ENCODE measurements at places on chromosomes 3 and 15.

DNA sequence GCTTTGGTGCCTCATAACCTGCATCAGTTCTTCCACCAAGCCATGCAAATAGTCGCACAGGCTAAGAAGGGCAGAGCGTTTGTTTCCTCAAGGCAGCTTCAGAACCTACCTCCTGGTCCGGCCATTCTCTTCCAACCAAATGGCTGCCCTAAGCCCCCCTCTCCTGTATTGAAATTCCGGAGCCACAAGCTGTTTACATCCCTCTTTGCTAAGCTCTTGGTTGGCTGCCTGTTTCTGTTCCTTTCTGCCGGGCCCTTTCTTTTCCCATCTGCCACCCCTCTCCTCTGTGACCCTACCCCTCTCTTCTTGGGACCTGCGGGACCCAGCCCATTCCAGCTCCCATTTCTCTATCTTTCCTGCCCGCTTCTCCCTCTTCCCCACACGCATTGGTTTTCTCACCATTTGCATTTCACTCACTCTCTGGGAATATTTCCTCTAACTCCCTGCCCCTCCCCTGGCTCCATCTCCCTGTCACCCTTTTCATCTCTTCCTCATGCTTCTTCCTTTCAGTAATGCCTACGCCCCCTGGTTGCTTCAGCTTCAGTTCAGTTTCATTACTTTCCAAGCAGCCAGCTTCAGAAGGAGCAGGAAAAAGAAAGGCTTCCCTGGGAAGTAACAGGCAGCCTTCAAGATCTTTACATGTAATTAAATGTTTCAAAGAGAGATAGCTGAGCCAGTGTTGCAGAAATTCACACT is 113.5 kb downstream of the RAB11A start:
- no peak for DNase-seq

DNA sequence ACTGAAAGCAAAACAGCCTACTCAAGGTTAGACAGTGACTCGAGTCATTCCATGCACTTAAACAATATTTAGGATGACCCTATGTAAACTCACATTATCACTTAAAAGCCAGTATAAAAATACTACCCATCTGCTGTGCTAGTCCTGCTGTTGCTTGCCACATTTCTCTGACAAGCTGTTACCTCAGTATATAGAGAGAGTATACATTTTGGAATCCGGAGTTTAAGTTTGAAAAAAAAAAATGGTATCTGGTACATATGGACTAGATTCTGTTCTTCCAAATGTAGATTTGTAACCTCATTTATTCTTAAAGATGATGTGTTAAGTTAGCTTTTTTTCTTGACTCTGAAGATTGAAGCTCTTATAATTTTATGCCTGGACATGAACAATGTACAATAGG is 503.8 kb upstream of the TPRG1 start:
- DNase-seq, result no peak

GRCh38 chr3:120245386-120245785 is 39.6 kb downstream of the GPR156 start:
- DNase-seq, result no peak

- no peak for DNase-seq
These were observed 24.3 kb downstream of the IRAK2 start for GRCh38 chr3:10188804-10189556.

- no peak for DNase-seq
These were observed 166.6 kb downstream of the TPRG1 start for GRCh38 chr3:189338366-189338765.

GRCh38 chr3:53544357-53544756 is 49.9 kb downstream of the CACNA1D start:
- no peak for DNase-seq

- DNase-seq, result no peak
These were observed 673.7 kb upstream of the CCDC54 start for GRCh38 chr3:106703524-106703923.

GRCh38 chr3:64120876-64121275 is 97.6 kb upstream of the PSMD6 start:
- DNase-seq, result no peak

- no peak for DNase-seq
These were observed 115.2 kb downstream of the ANO10 start for GRCh38 chr3:43506644-43507043.

- no peak for DNase-seq
These were observed 5.2 kb upstream of the CPLX3 start for GRCh38 chr15:74821091-74821789.

- DNase-seq, result peak; percentile 71
These were observed at the start of gene LPP for GRCh38 chr3:188154014-188154808. Gene LPP, plus strand, starts transcription at chr3:188154157. Its CDS starts 251,964 bp downstream, at chr3:188406121.

DNA sequence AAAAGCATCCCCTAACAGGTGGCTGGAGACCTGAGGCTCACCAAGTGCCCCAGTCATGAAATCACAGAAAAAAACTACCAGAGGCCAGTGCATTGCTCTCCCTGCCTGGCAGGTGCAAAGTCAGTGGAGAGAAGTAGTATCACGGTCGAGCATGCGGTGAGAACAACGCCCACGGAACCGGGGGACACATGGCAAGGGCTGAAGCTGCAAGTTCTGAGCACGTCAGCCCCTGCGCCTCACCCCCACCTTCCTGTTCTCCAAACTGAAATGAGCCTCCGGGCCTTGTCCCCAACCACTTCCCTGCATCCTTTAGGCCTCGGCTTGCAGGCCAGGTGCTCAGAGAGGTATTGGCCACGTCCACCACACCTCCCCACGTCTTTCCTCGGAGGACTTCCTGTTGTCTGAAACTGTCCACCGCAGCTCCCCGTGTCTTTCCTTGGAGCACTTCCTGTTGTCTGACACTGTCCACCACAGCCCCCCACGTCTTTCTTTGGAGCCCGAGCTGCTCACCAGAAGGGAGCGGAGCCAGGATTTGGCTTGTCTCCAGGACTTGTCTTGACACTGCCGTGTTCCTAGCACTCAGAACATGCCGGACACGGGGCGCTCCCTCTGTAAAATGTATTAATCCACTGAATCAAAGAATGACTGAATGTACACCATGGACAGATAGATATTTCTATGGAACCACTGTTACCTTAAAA is 43.9 kb downstream of the NSMCE3 start:
- DNase-seq, result no peak

GRCh38 chr15:85073556-85074194 is 92.0 kb downstream of the PDE8A start:
- DNase-seq, result peak; percentile 1

DNA sequence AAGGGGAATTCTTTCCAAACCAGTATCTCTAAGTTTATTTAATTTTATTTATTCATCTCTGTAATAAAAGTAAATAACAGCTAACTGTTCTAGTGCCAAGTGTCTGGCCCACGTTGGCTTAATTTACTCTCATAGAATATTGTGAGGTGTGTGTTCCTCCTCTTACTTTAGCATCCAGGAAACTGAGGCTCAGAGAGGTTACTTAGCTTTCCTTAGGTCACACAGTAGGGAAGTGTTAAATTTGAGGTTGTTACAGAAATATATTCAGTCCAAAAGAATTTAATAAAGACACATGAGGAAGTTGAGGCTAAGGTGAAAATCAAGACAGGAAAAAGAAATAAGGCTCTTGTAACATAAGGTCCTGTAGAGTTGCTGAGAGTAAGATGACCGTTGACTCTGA is 84.4 kb upstream of the MRPS22 start:
- DNase-seq, result no peak

DNA sequence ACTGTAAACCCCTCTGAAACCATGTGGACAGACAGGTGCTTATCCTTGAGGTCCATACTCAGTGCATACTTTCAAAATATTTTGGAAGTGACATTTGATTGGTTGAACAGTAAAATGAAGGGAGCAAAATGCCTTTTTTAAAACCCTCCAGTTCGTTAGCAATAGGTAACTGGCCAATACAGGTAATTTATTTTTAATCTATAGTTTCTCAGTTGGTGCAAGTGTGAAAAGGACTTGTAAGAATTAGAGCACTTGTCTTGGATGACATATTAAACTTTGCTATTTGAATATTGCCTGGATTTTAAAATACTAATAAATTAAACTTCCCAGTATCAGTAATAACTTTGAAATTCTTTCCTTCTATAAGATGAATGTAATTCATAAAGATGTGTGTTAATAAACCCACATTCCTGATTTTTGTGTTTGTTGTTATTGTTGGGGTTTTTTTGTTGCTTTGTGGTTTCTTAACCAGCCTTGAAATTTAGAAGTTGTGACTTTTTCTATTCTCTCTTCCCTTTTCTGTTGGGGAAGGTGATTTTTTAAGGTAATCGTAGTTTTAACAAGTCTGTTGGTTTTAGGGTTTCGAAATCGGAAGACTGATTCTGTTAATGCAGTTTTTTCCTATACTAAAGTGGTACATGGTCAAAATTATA is 90.0 kb downstream of the STT3B start:
- no peak for DNase-seq

- no peak for DNase-seq
These were observed 81.2 kb upstream of the GOLGA8J start for GRCh38 chr15:30001602-30002001.

GRCh38 chr15:46296797-46297196 is 662.0 kb downstream of the SQOR start:
- no peak for DNase-seq

DNA sequence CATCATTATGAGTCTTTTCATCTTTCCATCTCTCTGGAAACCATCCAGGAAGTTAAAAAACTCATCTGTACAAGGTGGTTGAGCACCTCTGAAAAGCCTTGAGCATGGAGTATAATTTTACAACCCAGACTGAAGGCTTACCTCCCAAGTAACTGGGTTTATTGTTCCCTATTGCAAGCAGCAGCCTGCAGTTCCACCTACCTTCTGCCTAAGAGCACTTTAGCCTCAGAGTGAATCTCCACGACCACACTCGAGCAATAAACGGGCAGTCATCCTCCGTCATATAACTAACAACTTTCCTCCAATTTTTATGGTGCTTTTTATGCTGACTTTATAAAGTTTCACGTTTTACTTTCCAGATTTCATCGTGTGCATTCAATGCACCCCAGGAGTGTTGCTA is 32.8 kb downstream of the OSBPL10 start:
- no peak for DNase-seq

- no peak for DNase-seq
These were observed 37.6 kb upstream of the RGMA start for GRCh38 chr15:93126599-93126998.

DNA sequence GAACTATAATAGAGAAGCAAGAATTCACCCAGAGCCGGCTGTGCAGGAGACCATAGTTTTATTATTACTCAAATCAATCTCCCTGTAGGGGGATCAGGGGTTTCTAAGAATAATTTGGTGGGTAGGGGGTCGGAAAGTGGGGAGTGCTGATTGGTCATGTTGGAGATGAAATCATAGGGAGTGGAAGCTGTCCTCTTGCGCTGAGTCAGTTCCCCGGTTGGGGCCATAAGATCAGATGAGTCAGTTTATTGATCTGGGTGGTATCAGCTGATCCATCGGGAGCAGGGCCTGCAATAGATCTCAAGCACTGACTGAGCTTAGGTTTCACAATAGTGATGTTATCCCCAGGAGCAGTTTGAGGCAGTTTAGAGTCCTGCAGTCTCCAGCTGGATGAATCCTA is 97.0 kb upstream of the SNRPN start:
- DNase-seq, result no peak

DNA sequence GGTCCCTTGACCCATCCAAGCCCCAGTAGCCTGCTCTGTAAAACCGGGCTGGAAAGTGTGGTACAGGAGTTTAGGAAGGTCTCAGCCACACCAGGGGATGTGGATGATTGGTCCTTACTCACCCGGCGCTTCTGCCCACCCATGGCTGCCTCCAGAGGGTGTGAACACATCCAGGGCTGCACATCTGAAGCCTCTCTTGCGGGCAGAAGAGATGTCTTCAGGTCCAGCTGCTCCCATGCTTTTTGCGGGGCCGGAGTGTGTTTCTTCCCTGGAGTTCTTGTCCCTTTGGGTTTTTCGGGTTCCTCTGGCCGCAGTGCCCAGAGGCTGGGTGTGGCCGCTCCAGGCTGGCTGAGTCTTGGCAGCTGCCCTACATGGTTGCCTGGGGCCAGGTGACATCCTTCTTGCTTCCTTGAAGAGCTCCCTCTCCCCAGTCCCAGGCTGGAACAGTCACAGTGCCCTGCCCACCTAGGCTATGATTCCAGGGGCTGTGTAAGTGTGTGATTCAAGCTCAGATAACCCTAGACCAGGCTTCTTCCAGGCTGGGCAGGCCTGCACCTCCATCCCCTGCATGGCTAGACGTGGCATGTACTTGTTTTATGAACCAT is 33.9 kb downstream of the HDAC11 start:
- DNase-seq, result no peak

GRCh38 chr15:83057002-83057401 is 10.1 kb downstream of the BTBD1 start:
- no peak for DNase-seq

DNA sequence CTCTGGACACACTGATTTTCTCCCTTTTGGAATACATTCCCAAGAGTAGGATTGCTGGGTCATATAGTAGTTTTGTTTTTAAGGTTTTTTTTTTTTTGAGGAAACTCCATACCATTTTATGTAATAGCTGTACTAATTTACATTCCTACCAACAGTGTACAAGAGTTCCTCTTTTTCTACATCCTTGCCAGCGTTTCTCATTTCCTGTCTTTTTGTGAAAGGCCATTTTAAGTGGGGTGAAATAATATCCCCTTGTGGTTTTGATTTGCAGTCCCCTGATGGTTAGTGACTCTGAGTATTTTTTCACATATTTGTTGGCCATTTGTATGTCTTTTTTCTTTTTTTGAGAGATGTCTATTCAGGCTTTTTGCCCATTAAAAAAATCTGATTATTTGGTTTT is 1205.5 kb downstream of the ROBO1 start:
- no peak for DNase-seq

GRCh38 chr15:44527241-44527640 is 9.7 kb upstream of the EIF3J start:
- no peak for DNase-seq

- no peak for DNase-seq
These were observed 779.5 kb downstream of the ROBO1 start for GRCh38 chr3:78988324-78988723.

GRCh38 chr15:92846741-92847140 is 53.4 kb upstream of the CHD2 start:
- DNase-seq, result no peak

DNA sequence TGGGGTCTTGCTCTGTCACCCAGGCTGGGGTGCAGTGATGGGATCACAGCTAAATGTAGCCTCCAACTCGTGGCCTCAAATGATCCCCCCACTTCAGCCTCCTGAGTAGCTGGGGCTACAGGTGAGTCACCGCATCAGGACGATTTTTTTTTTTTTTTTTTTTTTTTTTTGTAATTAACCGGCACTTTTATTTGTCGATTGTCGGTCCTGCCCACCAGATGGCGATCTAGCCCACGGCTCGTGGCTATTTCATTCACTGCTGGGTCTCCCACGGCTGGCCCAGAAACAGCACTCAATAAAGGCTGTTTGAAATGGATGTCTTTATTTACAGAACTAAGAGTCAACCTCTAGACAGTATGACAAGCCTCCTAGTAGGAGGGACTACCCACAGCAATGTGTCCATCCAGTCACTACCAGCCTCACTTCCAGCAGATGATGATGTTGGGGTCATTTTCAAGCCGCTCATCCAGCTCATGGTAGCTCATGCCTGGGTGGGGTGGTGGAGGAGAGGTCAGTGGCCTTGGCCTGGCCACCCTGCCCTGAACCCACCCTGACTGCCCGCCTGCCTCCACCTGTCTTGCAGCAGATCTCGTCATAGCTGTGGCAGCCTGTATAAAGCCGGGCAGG is 1.8 kb upstream of the ZMYND10 start:
- DNase-seq, result peak; percentile 61

All from stimulated activated CD8-positive, alpha-beta memory T cell treated with anti-CD3 and anti-CD28 coated beads, Interleukin-7, amount 100 ng/mL, for 48 hours (primary cell).